ENCODE measurements at places on chromosomes 1 and 21.

GRCh38 chr1:182235604-182235951 is 156.0 kb downstream of the GLUL start:
- no peak for ATAC-seq

DNA sequence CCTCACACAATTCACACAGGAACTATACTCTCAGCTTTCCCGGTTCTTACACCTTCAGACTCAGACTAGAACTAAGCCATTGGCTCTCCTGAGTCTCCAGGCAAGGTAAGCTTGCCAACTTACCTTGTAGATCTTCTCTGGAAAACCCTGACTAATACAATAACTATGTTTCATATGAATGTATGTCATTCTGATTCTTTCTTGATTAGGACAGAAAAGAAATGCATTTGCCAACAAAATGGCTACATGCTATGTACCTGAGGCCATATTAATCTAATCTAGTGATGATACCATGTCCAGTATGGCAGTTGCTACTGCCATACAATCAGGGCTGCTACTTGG is 9.8 kb upstream of the ZSWIM5 start:
- no peak for ATAC-seq

DNA sequence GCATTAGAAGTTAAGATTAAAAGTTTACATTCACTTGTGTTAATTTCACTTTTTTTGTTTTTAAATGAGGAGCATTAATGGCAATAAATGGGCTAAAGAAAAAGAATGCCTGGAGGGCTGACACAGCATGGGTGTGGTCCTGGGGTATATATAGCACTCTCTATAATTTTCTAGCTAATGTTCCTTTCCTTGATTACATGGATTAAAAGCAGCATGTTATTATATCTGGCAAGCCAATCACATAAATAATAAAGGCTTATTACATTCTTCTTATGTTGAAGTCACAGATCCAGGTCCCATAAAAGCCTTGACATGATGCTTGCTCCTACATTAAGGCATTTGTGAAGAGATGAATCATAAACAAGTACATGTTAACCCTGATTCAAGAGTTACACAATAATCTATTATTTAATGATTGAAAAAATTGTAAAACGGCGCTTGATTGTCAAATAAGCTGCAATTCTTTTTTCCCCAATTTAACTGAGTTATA is 91.4 kb downstream of the LYPLAL1 start:
- no peak for ATAC-seq

DNA sequence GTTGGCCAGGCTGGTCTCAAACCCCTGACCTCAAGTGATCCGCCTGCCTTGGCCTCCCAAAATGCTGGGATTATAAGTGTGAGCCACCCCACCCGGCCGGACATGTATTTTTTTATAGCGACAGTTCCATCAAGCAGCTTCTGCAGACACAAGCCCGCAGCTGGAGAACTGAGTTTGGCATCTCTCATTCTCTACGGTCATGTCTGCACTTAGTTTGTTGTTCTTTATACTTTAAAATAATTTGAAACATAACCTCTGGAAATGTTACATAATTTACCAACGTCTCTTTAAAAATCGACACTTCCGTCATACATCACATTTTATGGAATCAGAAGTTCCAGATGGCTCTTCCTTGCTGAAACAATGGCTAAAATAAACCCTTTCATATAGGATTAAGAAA is 183.6 kb downstream of the DYRK1A start:
- ATAC-seq, result no peak

DNA sequence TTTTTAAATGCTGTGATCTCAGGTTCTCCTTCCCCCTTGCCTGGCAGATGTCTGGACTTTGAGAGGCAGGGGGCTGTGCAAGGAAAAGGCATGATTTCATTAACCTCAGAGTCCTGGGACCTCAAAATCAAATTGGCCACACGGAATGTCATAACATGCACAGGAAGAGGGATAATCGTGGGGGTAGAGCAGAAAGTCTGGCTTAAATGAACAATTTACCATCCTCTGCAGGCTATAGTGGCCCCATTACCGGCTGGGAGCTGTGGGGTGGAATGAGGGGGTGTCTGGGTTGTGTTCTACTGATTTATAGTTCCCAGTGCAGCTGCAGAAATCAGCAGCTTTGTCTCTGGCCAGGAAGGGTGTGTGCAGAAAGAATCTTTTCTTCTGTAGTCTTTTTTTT is 10.8 kb downstream of the OPRD1 start:
- no peak for ATAC-seq

GRCh38 chr1:175394739-175395138 is 202.2 kb upstream of the KIAA0040 start:
- no peak for ATAC-seq

GRCh38 chr21:46023555-46023954 is 42.0 kb downstream of the COL6A1 start:
- ATAC-seq, result no peak

DNA sequence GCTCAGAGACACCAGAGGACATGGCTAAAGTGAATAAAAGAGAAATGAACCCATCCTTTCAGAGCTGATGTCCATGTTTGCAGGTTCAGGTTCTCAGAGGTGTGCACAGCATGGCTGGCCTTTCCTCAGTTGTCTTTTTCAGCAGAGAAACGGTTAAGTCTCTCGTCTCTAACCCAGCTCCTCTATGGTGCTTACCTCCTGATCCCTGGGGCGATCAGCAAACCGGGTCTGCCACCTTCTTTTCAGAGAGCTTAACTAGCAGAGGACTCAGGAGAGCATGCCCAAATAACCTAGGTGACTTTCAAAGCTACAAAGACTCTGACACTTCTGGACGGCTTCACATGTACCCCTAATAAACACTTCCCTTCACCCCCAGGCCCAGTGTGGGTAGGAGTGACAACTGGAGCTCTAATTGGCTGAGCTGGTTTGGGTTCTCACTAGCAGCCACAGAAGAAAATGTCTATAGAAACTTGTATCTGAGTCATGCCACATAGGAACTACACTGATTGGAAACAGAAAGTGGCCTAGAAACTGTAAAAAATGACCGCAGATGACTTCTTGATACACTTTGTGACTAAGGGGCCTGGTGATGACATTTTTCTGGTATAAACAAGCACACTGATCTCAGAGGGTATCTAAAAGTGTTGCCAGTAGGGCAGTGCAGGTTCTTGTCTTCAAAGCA is at the start of gene AIM2:
Gene AIM2, minus strand, starts transcription at position 329 of the 682 bp plus-strand sequence. CDS start 3,267 bp downstream, outside the sequence.
- ATAC-seq, result peak; percentile 95

- no peak for ATAC-seq
Measured at GRCh38 chr1:107640207-107640606, 324.8 kb downstream of the VAV3 start.

DNA sequence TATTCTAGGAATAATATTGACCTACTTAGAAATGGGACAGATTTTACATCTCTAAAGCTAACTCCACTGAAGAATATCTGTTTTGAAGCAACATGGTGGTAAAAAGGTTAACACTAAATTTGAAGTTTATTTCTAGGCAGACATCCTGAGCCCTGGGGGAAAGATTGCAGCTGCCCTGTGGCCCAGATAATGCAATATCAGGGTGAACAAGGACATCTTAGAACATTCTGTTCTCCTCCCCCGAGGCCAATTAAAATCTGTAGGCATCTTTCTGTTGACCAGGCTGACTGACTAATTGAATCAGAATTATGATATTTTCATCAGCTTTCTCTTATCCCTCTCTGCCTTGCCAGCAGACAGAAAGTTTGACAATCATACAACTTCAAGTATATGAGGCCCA is 149.8 kb upstream of the DUSP10 start:
- no peak for ATAC-seq

DNA sequence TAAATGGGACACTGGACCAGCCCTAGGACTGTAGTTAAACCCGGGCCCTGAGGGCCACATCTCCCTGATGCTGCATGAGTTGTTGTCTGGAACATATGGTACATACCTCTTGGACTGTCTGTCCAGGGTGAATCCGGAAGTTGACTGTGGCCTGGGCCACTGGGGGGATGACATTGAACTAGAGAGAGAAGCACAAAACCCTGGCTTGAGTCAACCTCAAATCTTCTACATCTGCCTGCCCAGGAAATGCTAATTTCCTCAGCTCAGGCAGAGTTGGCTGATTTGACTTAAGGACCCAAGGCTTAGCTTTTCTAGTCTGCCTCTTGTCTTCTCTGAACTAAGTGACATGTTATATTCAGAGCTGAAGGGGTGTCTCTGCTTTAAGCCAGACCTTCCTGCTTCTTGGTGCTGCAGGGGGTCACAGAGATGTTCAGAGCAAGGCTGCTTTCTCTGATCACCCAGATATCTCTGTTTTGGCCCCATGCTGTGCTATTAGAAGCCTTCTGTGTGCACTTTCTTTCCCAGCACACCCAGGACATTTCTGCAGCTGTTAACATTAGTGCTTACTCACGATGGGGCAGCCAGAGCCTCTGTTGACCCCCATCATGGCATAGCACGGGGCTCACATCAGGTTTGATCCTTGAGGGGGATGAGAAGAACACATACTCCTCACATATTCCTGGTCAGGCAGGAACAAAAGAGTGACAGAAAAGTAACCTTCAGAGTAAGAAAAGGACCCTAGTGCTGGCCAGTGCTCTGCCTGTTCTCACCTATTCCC is 9.6 kb downstream of the PM20D1 start:
- ATAC-seq, result no peak

GRCh38 chr21:38965910-38966504 is 160.3 kb downstream of the ETS2 start:
- ATAC-seq, result no peak

DNA sequence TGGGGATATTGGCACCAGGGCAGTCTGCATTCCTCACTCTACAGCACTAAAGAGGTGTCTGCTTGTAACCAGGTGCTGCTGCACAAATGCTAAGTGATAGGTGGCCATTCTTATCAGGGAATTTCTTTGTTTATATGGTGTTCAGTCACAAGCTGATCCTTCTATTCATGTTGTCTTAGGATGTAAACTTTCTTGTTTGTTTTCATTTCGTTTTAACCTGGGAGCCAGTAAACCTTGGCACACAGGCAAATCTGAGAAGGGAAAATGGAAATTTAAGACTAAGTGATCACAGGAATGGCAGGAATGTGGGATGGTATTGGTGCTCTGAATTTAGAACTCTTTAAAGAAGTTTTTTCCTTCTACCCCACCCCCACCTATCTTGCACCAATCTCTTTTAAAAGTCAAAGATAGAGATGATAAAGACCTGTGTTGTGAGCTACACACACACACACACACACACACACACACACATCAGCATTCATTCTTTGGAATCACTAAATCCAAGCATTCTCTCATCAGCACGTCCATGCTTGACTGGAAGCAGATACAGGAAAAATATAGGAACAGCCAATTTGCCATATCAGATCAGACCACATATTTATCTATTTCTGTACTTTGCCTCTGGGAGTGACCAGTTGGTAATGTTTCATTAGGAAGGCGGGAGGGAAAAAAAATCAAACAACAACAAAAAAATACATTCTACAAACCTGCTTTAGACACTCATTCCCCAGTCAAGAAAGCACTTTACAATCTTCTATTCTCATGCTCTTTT is 451.4 kb upstream of the ADGRL2 start:
- no peak for ATAC-seq

GRCh38 chr21:25412100-25412499 is 195.2 kb downstream of the MRPL39 start:
- ATAC-seq, result no peak

GRCh38 chr1:38082769-38083263 is 36.2 kb upstream of the POU3F1 start:
- no peak for ATAC-seq

- no peak for ATAC-seq
Measured at GRCh38 chr1:58649555-58649954, 50.3 kb downstream of the MYSM1 start.

DNA sequence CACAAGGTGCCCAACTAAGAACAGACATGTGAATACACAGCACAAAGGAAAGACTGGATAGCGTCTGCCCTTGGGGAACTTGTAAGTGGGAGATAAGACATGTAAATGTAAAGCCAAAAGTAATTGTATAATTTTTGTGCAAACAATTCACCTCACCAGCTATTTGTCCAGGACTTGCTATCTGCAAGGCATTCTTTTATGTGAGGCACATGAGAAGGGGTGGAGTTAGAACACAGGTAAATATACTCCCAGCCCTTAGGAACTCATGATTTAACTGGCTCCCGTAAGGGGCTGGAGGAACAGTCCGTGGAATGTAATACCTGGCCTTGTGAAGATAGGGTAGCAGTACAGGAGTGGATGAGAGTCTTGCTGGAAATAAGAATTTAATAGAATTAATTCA is 61.3 kb downstream of the CDK18 start:
- no peak for ATAC-seq

- no peak for ATAC-seq
Measured at GRCh38 chr1:88658419-88658818, 25.7 kb upstream of the PKN2 start.

DNA sequence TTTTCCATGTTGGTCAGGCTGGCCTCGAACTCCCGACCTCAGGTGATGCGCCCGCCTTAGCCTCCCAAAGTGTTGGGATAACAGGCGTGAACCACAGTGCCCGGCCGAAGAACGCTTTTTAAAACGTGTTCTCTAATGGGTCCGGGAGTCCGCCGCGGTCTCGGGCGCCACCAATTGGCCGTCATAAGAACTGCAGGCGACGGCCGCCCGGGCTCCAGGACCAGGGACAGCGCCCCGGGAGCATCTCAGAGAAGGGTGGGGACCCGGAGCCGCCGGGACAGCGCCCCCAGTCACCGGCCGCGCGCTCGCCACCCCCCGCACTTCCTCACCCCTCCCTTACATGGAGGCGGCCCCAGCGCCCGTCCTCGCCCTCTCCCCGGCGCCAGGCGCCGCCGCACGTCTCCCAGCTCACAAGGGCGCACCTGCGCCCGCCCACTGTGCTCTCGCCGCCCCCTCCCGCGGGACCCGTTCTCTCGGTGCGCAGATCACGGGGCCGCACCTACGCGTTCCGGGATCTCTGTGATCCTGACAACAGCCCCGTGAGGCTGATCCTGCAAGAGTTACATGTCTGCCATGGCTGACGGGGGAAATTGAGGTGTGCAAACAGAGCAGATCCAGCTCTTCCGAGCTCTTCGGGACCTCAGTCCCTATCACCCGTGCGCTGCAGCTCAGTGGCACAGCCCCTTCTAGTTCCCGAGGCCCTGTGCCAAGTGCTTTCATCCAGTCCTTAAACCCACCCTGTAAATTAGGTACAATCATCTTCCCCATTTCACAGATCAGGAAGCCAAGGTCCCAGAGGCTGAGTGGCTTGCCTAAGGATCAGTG is 9.8 kb downstream of the RAP1GAP start:
- ATAC-seq, result peak; percentile 70

DNA sequence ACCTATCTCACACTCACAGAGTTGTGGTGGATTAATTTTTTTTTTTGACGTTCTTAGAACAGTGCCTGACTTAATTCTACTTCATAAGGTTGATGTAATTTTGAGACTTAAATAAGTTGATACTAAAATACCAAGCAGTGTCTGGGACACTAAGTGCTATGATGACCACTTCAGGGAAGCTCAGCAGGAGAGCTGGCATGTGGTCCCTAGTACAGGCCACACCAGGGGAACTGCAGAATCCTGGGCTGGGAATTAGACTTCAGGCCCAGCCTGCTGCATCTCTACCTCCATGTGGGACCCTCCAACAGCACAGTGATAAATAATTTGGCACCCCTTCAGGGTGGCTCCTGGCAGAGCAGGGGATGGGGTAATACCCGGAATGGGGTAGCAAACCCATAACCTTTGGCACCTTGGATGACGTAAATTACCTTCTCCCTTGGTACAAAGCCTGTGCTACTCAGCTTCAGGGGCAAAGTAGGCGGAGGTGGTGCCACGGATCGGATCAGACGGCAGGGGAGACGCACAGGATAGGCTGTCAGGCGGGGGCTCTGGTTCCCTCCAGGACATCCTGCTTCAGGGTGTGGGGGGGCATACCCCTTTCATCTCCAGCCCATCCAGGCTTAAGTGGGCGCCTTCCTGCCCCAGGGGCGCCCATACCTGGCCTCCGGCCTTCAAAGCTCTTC is 4.8 kb downstream of the MFSD2A start:
- ATAC-seq, result no peak

GRCh38 chr1:84301785-84302385 is 377 bp downstream of the SAMD13 start:
- no peak for ATAC-seq

- ATAC-seq, result no peak
Measured at GRCh38 chr1:150970808-150971582, 3.6 kb downstream of the CERS2 start.

Measured in stimulated activated memory B cell treated with anti-CD40 and anti-IgM and Interleukin-4, amounts not matched to agents 10 μg/mL and 1 μg/mL and 100 μg/mL, for 72 hours (primary cell).